Stimulated activated CD4-positive, alpha-beta T cell treated with anti-CD3 and anti-CD28 coated beads, Interleukin-1b, Interleukin-23, amount 100 ng/mL, for 1 hour (primary cell): ENCODE measurements at places on chromosomes 4 and X.
A peak's percentile ranks its signal among the peaks of the same experiment; 100 is the strongest.

DNA sequence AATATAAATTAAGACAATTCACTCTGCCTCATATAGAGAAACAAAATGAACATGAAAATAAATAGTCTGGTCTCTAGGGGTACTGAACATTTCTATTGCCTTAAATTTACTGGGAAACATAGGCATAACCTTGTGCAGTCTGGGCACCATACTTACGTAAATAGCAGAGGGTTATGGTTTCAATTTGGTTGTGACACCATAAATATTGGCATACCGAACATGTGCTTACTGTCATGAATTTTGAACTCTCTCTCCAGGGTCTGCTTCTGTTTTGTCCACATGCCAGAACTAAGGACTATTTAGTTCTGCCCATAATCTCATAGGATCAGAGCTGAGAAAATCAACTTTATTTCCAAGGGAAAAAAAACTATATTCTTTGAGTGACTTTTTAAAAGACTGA, 17.6 kb downstream of the PDGFC start:
- DNase-seq: no peak

DNA sequence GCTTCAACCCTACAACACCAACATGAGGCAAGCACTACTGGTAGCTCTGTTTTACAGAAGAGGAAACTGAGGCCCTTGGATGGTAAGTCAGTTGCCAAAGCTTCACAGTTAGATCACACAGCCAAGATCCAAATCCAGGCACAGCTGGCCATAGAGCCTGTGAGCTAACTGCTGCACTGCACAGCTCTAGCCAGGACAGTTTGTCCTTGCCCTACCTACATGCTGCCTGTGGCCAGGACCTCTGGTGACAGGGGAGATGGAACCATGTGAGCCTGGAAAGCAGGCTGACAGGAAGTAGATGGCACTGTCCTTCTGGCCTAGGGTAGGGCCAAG, 257.8 kb downstream of the FBXW7 start:
- DNase-seq: no peak

DNA sequence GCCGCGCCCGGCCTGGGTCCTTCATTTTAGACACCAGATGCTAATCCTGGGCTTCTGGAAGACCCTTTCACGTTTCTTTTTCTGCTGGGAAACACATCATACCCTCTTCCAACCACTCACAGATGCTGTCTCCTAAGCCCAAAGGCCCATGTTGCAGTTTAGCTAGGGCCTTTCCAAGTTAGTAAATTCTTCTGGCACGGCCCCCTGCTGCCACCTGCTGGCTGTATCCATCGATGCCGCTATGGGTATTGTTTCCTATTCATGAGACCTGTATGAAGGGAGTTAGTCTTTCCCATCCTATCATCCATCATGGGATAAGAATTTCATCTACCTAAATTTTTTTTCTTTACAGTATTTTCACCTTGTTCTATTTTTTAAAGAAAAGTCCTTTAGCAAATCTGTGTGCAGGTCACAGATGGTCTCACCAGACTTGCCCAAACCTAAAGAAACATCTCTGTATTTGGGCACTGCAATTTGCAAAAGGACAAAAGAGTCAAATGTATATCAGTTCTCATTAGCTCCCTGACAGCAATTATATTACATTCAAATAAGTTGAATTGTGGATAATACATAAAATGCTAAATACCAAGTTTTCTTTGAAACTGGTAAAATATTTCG, 37.8 kb upstream of the SLC9A7 start:
- DNase-seq: peak; percentile 67

DNA sequence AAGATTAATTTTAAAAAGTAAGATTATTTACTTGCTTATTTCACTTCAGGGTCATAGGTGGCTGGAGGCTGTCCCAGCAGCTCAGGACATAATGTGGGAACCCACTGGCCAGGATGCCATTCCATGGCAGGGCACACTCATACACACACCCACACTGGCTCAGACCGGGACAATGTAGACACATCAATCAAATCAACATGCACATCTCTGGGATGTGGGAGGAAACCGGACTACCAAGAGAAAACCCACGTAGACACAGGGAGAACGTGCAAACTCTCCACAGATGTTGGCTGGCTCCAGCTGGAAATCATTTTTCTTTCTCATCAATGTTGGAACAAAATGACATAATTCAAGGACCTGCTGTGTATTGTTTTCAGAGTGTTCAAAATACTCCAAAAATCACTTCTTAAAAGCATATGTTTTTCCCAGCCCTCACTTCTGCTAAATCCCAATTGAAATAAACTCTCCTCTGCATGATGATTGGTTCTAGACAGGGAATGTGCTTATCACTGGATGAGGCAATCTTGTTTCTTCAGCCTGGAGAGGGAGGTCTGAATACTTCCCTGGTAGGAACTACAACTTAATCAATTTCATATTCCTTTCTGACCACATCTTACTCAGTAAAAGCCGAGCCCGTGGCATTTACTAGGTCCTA, 18.6 kb upstream of the CPE start:
- no peak for DNase-seq

DNA sequence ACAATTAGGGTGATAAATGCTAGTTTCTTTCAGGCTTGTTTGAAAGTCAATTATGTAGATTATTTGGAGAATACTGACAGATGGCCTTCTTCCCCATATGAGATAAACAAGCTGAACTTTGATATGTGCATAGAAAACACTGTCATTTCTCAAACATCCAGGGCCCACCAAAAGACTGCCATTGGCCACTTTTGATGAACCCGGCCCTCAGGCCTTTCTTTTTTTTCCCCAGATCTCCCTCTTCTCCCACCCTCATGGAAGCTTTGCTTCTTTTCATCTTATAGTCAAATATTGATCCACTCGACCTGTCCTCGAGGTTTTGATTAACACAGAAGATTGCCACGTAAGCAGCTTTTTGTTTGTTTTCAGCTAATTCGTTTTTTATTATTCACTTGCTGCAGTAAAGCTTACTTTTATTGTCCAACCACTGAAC, 377.4 kb downstream of the SMARCA1 start:
- DNase-seq: no peak

DNA sequence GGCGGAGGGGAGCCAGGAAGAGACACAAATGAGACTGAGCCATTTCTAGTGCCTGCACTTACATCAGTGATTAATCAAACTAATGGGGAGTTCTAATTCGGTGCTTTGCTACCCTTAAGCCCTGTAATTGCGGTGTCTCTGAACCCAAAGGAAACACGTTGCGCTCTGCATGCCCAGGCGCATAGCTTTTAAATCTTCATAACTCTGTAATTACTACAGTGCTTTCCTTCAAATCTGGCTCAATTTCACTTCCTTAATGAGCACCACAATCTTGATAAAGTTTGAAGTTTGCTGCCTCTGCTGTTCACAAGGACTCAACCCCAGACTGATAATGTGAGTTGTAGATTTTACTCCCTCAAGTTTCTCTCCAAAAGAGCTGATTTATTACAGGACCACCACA, 5.7 kb upstream of the NHS start:
- no peak for DNase-seq

DNA sequence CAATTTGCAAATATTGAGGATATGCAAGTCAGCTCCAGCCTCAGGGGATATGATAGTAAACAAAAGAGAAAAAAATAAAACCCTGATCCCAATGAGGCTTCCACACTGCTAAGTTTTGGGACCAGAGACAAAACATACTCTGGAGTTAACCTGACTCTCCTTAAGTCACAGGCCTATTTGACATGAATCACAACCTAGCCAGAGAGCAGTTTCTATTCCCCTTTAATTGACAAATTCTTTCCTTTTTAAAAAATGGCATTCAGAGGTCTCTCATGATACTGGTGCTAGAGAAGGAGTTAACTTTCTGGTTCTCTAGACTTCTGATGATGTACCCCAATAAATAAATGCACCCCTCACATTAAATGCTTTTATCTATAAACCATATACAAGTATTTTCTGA, 8.8 kb downstream of the ACSL1 start:
- no peak for DNase-seq

DNA sequence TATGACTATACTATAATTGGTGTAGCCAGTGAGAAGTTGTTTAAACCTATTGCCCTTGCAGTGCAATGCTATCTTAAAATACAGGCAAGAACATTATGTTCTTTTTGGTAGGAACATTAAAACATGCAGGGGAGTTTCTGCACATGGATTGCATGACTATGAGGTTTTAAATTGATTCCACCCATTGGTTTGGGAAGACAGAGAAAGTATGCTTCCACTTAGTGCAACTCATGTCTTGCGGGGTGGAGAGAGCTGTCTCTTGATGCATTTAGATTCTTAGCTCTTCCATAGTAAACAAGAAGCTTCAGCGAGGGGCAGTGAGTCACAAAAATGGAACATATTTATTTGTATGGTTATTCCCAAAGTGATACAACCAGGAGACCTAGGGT, 39.5 kb upstream of the RASL11B start:
- no peak for DNase-seq

- no peak for DNase-seq
Observed at GRCh38 chrX:129235903-129236302, 287.4 kb downstream of the SMARCA1 start.

- no peak for DNase-seq
Observed at GRCh38 chrX:7316887-7317286, 168.9 kb upstream of the PUDP start.

GRCh38 chrX:68878977-68879645, 50.3 kb downstream of the EFNB1 start:
- DNase-seq: no peak

GRCh38 chrX:86078650-86079049, 31.3 kb upstream of the CHM start:
- DNase-seq: no peak

DNA sequence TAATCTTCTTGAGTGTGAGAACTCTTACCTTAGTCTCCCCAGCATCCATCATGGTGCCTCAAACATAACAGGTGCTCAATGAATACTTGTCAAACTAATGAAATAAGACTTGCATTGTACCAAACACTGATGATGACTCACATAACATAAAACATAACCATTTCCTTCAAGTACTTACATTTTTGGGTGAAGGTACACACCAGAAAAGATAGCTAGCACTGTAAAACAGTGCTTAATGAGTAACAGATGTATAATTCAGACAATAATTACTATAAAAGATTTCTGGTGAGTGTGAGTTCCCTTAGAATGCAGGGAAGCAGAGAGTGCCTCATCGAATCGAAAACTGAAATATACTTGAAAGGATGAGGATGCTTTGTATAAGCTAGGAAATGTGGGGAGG, 70.1 kb upstream of the HCCS start:
- no peak for DNase-seq

DNA sequence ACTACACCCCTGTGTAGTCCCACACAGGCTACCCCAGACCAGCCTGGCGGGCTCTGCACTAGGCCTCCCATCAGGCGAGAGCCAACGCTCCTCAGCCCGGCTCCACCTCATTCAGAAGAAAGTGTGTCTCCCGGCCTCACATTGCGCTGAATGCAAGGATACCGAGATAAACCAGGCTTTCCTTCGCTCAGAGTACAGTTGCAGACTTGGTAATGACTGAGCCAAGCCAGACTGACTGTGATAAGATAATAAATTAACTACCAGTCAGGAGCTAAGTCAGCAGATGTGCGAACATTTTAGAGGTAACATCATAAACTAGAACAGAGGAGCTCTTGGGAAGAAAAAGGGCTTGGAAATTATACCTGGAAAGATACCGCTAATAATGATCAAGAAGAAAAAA, 397.6 kb downstream of the TRIML1 start:
- DNase-seq: no peak

DNA sequence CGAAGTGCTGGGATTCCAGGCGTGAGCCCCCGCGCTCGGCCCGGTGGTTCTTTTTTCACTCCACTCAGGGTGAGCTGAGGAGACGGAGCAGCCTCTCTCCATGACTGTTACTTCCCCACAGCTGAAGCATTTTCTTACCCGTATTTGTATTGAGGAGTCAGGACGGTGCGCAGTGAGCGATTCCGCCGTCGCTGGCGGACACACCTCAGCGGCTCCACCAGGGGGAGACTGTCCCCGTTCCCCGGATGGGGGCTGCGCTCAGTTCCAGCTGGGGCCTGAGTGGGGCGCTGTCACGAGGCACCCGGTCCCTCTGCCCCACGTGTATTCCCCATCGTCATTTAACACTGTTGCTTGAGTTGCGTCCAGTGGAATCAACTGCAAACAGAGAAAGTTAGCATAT, 844.0 kb upstream of the FRG1 start:
- DNase-seq: no peak
